ENCODE measurements at places on chromosomes 7 and 10.

GRCh38 chr10:14377591-14378175, 47.0 kb upstream of the FRMD4A start:
- no peak for DNase-seq

DNA sequence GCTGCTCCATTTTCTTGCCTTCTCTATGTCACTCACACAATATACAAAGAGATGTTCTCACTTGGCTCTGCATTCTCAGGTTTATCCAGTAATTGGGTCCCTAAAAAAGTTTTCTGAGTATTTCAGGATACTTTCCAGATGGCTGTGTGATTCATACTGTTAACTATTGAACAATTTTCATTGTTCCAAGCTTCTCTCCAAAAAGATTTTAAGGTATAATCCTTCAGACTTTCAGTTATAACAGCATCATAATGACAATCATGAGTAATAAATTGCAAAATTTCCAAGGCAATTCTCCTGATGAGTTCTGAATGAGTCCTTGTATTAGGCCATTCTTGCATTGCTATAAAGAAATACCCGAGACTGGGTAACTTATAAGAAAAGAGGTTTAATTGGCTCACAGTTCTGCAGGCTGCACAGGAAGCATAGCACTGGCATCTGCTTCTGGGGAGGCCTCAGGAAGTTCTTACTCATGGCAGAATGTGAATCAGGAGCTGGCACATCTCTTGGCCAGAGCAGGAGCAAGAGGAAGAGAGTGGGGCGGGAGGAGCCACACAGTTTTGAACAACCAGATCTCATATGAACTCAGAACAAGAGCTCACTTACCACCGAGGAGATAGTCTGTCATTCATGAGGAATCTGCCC, 148.1 kb downstream of the SLC16A9 start:
- no peak for DNase-seq

GRCh38 chr10:69955211-69955805, 97.3 kb upstream of the MACROH2A2 start:
- no peak for DNase-seq

GRCh38 chr10:15045380-15045779, 1.6 kb downstream of the OLAH start:
- DNase-seq: no peak

GRCh38 chr7:157532068-157532467, 195.3 kb downstream of the DNAJB6 start:
- DNase-seq: no peak

GRCh38 chr7:1169409-1170368, 9.7 kb upstream of the ZFAND2A start:
- peak; percentile 75 for DNase-seq

DNA sequence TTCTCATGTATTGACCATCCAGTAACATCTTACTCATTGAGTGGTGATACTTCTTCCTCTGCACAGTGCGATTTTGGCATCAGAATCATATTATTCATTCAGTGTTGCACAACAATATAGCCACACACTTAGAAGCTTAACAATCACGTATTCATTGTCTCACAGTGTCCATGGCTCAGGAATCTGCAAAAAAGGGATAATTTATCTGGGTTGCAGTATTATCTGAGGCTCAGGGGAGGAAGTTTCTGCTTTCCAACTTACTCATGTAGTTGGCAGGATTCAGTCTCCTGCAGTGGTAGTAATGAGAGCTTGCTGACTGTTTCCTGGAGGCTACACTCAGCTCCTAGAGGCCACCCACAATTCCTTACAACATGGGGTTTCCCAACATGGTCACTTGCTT, 803.6 kb downstream of the SORCS1 start:
- no peak for DNase-seq

DNA sequence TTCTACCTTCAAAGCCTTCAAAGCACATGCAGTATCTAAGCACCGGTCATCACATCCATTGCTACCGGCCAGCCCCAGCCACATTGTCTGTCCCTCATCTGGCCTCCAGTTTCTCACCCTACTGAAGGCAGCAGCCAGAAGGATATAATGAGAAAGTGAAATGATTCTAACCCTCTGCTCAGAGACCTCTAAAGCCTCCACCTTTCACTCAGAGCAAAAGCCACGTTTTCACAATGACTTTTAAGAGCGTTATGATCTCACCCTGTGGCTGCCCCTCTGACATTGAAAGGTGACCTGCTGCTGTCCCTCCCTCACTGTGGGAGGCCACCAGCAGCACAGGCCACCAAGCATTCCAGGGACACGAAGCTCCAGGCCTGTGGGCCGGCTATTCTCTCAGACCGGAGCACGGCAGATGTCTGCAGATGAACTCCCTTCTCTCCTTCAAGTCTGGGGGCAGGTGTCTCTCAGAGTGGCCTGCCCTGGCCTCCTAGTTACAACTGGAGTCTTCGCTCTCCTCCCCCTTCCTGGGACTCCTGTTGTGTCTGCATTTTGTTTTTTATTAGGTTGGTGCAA, 94.9 kb upstream of the EEPD1 start:
- DNase-seq: no peak

GRCh38 chr7:101633511-101633910, 4.4 kb upstream of the MYL10 start:
- DNase-seq: no peak

DNA sequence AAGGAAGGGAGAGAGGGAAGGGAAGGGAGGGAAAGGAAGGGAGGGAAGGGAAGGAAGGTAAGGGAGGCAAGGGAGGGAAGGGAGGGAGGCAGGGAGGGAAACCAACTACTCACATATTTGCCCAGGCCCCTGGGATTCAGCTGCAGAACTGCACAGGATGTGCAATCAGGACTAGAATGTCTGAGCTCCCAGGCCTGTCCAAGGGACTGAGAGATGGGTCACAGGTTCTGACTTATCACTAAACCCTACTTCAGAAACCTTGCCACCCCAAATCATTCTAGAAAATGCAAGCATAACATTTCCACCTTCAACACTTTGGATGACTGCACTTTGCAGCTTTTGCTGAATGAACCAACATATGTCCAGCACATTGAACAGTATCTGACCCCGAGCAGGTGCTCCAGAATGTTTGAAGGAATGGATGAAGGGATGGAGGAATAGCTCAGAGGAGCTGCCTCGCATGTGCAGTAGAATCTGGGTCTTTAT, 245.3 kb downstream of the KCNMA1 start:
- peak; percentile 42 for DNase-seq

- no peak for DNase-seq
These were observed 31.1 kb upstream of the NEUROD6 start for GRCh38 chr7:31371621-31372020.

DNA sequence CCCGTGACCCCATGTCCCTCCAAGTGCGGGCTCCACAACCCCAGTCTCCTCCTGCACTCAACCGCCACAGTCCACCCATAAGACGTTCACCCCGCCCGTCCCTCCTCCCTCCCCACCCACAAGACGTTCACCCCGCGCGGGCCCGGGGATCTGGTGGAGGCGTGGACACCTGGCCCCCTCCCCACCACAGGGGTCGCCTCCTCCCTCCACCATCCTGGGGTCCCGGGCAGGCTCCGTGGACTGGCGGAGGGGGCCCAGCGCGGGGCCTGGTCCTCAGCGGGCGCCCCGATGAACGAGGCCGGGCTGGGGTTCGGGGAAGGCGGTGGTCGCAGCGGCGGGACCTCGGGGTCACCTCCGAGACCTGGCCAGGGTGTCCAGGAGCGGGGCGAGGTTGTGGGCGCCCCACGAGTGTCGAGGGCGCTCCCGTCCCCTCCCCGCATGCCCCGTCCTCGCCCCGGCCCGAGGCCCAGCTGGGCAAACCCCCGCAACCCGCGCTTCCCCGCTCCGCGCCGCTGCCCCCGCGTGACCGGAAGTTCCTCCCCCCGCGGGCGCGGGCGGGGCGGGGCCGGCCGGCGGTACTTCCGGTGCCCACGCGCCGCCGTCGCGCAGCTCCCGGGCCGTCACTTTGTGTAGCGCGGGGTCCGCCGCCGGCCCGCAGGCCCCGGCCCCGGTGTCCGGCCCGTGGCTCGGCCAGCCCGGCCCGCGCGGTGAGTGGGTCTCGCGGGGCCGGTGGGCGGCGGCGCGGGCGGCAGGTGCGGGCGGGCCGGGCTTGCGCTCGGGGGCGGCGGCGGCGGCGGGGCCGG, at the start of gene ZNF316:
Gene ZNF316 (plus strand): TSS at position 578 of the 803 bp plus-strand sequence. CDS start 5,092 bp downstream, outside the sequence.
- peak; percentile 28 for DNase-seq

GRCh38 chr7:36865019-36865418, 140.7 kb upstream of the AOAH start:
- DNase-seq: no peak

DNA sequence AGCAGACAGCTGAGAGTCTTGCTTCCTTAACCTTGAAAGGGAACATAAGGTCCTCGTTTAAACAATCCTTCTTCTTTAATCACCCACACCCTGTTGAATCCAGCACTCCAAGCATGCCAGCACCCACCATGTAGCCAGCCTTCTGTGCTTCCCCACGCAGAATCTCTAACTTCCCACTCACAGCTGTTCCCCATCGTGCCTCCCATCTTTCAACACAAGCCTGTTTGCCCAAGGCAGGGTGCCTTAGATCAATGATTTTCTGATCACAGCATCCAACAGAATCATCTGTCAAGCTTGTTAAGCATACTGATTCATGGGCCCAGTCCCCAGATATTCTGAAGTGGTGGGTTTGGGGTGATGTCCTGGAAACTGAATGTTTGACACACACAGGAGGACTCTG, 530.8 kb downstream of the SH2D4B start:
- DNase-seq: no peak

- DNase-seq: no peak
These were observed 604.8 kb upstream of the IGFBP3 start for GRCh38 chr7:46525876-46526275.

GRCh38 chr7:4883372-4884144, at the start of gene RADIL:
RADIL (minus strand) TSS chr7:4883716; CDS start chr7:4878139, 5,577 bp downstream.
- peak; percentile 83 for DNase-seq

DNA sequence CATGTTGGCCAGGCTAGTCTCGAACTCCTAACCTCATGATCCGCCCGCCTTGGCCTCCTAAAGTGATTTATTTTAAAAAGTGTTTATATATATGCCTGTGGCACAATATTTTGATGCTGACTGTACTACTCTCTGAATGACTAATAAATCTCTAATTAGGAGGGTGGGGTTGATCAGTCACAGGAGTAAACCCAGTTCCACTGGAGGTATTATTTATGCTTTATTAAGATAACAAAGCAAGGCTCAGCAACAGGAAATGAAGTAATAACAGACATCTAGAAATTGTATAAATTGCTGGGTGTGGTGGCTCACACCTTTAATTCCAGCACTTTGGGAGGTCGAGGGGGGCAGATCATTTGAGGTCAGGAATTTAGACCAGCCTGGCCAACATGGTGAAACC, 26.0 kb upstream of the MCU start:
- no peak for DNase-seq

GRCh38 chr10:27197980-27198620, 42.5 kb downstream of the ACBD5 start:
- DNase-seq: no peak

DNA sequence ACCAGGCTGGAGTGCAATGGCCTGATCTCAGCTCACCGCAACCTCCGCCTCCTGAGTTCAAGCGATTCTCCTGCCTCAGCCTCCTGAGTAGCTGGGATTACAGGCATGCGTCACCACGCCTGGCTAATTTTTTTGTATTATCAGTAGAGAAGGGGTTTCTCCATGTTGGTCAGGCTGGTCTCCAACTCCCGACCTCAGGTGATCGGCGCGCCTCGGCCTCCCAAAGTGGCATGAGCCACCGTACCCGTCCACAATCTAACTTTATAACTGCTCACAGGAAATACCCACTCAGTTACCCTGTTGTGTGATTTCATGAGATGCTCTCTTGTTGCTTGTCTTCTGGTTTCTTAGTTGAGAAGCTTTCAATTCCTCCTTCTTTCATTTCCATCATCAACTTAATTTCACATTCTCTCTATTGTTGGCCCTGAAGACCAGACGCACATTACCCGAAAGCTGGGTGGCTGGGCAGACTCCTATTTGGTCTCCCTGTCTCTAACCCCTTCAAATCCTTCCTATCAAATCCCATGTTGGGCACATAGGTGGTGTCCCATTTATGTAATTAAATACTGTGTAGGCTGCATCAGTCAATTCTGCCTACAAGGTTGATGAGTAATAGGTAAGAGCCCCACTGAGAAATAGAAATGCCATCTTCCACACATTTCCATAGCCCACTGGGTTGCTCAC, 1.1 kb upstream of the GSTO2 start:
- DNase-seq: no peak

DNA sequence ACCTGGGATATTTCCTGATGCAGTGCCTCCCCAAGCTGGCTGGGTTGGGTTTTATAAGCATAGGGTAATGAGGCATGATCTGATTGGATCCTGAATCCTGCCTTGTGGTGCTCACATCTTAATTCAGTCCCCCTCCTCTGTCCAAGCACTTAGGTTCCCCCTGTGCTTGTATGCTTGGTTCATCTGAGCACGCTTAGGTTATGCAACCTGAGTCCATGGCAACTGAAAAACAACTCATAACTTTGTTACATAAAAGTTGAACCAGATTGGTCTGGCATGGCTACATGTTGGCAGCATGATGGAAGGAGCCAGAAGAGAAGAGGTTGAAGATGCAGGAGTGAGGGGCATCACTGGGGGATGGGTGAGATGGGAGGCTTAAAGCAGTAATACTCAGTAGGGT, 57.3 kb upstream of the OSBPL3 start:
- no peak for DNase-seq

DNA sequence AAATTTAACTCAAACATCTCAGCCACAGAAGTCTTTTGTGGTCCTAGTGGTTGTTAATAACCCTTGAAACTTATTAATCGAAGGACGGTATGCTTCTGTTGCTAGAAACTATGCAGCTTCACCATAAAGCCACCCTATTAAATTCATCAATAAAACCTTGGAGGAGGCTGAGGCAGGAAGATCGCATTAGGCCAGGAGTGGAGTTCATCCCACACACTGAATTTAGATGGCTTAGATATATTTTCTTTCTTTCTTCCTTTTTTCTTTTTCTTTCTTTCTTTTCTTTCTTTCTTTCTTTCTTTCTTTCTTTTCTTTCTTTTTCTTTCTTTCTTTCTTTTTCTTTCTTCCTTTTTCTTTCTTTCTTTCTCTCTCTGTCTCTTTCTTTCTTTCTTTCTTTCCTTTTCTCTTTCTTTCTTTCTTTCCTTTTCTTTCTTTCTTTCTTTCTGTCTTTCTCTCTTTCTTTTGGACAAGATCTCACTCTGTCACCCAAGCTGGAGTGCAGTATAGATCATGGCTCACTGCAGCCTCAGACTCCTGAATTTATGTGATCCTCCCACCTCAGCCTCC, 30.9 kb upstream of the CASD1 start:
- DNase-seq: no peak

- DNase-seq: no peak
These were observed 92.1 kb downstream of the EBF3 start for GRCh38 chr10:129871966-129872365.

DNA sequence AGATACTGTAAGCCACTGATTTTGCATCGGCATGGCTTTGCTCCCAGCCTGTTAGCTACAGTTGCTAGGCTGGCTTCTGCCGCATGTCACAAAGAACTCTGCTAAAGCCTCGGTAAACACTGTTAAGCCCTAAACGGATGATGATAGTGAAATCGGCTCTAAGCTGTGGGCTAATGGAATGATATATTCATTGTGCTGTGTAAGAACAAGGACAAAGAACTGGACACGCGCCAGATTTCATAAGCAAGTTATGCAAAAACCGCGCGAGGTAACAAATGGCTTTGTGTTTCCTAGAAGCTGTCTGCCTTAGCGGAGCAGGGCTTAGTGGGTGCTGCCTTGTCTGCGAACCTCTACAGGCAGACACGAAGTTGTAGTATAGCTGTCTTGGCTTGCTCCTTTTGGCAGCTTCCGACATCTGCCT, 331.3 kb upstream of the COBL start:
- peak; percentile 95 for DNase-seq

- DNase-seq: no peak
These were observed 117.9 kb upstream of the KLF6 start for GRCh38 chr10:3902809-3903410.

GRCh38 chr10:100370714-100371481, 23.9 kb downstream of the SCD start:
- peak; percentile 89 for DNase-seq

GRCh38 chr7:97847791-97848190, 24.4 kb downstream of the ASNS start:
- DNase-seq: no peak

All from umbilical cord (tissue), 2 donors.